ENCODE measurements at places on chromosomes 12 and 14. TPM values are rescaled to one million over a fixed set of nuclear protein-coding genes. Genes with fewer than 3 reads are reported as not detected.

DAO gene
- not detected for total RNA-seq

ACOT6 gene
- total RNA-seq, result not detected

ELK3 gene
- 5.5 TPM for total RNA-seq

TPPP2 gene
- total RNA-seq, result not detected

CLEC9A gene
- not detected for total RNA-seq

KLHDC1 gene
- 19.8 TPM for total RNA-seq

PPP1R36 gene
- total RNA-seq, result 1.2 TPM

GARIN6 gene
- not detected for total RNA-seq

PRPH gene
- total RNA-seq, result 1.4 TPM

CACNA2D4 gene
- total RNA-seq, result 0.92 TPM

INSM2 gene
- total RNA-seq, result 2.3 TPM

KRT3 gene
- total RNA-seq, result 0.23 TPM

All from diencephalon (tissue), 1 donor.